ENCODE measurements at places on chromosomes 13 and 19.

- no peak for DNase-seq
These were observed 9.3 kb downstream of the CALM3 start for GRCh38 chr19:46610413-46610775.

DNA sequence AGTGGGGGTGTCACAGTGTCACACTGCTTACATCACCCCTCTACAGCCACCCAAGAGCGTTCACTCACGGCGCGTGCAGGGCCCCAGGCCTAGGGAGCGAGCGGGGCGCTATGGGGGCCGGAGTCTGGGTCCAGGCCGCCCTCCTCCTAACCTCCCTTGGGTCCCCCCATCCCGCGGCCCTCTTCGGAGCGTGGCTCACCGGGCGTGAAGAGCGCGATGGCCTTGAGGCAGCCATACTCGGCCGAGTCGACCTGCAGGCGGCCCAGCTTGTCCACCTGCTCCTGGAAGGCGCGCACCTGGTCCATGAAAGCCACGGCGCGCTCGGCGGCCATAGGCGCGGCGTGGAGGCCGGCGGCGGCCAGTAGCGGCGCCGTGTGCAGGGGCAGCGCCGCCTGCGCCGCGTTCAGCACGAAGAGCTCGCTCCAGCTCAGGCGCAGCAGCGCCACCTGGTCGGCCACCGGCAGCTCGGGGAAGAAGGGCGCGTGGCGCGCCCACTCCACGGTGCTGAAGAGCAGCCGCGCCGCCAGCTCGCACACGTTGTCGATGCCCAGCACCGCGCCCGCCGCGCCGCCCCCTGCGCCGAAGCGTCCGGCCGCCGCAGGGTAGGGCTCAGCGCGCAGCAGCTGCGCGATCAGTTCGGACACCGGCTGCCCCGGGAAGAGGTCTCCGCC, 9.4 kb downstream of the OCEL1 start:
- DNase-seq: no peak

GRCh38 chr19:50325310-50326100, 3.7 kb downstream of the KCNC3 start:
- DNase-seq: no peak

GRCh38 chr13:31846961-31847752, 107.8 kb downstream of the RXFP2 start:
- DNase-seq: no peak

- DNase-seq: no peak
These were observed 1.3 kb upstream of the KBTBD6 start for GRCh38 chr13:41133951-41134350.

DNA sequence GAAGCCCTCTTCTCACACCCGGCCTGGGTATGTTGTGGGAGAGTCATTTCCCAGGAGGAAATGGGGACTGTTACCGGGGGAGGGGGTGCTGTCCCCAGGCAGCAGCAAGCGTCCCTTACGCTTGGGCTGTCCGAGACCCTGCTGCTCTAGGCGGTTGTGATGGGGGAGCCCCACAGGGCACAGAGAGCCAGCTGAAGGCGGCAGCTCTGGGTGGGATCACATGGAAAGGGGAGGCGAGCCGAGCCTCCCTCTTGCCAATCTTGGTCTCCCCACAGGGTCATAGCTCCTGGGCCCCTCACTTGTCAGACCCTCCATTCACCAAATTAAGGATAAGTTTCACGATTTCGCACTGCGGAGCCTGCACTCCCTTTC, 22.0 kb downstream of the EPN1 start:
- no peak for DNase-seq

DNA sequence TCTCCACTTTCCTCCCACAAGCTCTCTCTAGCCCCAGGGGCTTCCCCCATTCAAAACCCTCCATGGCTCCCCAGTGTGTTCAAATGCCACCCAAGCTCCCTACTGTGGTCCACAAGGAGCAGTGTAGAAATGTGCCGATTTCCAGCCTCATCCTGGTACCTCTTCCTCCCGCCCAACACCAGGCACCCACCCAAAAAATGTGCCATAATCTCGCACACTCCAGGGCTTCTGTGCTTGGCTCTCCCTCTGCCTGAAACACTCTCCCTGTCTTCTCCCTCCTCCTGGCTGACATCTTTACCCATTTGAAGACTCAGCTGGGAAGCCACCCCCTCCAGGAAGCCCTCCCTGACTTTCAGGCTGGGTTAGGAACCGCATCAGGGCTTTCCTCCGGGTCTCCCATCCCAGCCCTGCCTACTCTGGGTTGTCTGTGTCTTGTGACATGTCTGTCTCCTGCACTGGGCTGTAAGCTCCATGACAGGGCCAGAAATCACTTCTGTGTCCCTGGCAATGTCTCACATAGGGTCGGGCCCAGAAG, 16.6 kb upstream of the MEIS3 start:
- no peak for DNase-seq

DNA sequence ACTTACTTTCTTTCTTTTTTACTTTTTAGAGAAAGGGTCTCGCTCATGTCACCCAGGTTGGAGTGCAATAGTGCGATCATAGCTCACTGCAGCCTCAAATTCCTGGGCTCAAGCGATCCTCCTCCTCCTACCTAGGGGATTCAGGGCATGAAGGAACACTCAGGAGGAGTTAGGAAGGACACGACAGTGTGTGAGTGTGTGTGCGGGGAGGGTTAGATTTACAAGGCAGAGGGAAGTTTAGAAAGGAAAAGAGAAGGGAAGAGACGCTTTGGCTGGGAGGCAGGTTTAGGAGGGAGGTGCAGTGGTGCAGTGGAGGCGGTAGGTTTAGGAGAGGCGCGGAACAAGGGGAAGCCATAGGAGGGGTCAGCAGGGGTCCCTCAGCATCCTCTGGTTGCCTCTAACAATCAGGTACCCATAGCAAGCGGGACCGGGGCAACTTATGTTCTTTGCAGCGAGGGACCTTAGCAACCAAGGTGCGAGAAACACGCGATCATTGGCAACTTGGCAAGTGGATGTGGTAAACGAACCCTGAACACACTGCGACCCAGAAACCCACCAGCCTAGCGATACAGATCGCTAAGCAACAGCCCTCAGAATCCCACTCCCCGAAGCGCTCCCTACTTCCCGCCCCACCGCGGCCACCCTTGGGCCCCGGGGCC, 501 bp downstream of the SIRT2 start:
- no peak for DNase-seq

DNA sequence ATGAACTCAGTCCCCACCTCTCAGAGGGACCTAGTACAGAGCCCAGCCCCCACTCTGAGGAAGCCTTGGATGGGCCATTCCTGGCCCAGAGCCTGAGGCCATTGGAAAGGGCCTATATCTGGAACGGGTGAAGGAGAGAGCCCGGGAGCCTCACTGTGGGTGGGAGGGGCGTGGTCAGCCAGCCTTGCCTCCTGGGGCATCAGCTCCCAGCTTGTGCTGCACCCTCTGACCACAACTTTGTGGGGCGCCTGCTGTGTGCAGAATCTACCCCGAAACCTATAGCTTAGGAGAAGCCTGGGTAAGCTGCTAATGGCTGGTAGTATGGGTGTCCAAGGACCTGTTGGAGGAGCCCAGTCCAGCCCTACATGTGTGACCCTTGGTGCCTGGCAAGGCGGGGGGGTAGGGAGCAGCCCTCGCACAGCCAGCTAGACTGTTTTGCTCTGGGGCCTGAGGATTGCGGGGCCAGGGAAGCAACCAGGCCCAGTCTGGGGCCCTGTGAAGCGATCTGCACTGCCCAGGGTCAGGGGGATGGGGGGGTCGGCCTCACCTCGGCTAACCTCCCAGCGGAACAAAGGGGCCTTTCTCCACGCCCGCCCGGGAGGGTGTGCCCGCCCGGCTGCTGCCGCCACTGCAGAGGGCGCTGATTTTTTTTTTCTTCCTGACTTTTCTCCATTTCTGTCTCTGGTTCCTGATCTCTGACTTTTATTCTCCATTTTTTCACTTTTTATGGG, 42.3 kb downstream of the LYL1 start:
- DNase-seq: no peak

GRCh38 chr19:1856345-1856697, 7.1 kb downstream of the KLF16 start:
- DNase-seq: no peak

- no peak for DNase-seq
These were observed 13.3 kb upstream of the AKAP8L start for GRCh38 chr19:15432018-15432494.

GRCh38 chr13:48069573-48069972, 25.3 kb downstream of the MED4 start:
- no peak for DNase-seq

DNA sequence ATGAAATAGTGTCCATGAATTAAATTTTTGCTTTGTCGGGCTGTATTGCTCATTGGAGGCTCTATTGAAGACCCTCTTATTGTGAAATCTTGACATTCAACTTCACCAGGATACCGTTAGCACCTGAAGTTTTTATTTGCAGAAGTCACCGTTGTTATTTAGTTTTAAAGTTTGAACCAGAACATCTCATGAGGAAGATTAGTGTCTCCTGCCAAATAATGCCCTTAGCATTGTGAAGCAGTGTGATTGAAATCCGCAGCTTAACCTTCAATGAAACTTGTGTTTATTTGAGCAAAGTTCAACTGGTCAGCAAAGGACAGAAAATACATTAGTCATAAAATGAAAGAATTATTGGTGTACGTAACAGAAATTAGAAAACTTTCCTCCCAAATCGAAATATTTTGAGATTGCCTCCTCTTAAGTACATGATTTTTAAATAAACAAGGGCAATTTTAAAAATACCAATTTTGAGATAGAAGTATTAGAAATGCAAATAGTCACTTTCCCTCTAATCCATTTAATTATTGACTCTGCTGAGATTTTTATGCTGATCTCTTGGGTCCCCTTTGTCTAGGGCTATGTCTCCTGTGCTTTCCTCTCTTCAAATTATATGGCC, 84.4 kb downstream of the WDFY2 start:
- DNase-seq: no peak

DNA sequence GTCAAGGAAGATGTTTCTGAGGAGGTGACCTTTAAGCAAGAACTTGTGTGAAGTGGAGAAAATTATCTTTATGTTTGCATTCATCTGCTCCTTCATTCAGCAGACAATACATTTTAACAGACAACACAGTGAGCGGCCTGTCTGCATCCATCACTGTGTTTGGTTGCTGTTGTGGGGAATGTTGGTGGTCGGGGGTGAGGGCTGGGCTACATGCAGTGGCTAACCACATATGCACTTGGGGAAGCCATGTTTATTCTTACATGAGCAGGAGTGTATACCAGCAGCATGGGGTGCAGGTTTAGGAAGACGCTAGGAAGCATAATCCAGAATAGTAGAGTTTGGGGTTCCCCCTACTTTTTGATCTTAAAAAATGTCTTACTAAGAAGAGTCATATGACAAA, 66.4 kb downstream of the DHRS12 start:
- no peak for DNase-seq

GRCh38 chr19:42497492-42498168, 30.7 kb downstream of the CEACAM1 start:
- no peak for DNase-seq

DNA sequence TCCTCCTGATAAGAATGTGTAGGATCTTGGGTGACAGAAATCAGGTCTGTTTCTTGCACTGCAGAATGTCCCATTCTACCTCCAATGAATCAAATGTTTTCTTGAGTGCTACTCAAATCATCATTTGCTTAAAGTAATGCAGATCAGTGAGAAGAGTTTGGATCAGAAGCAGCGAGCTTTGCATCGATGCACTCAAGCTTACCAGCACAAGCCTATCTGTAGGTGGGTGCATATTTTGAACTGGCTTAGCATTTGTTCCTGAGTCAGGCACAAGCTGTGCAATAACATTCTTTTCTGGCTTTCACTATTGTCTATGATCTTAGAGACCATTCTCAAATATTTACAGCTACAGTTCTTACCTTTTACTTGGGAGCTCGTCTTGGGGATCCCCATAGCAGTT, 109.5 kb downstream of the UBL3 start:
- no peak for DNase-seq

GRCh38 chr13:60441761-60442160, 44.7 kb downstream of the TDRD3 start:
- DNase-seq: no peak

DNA sequence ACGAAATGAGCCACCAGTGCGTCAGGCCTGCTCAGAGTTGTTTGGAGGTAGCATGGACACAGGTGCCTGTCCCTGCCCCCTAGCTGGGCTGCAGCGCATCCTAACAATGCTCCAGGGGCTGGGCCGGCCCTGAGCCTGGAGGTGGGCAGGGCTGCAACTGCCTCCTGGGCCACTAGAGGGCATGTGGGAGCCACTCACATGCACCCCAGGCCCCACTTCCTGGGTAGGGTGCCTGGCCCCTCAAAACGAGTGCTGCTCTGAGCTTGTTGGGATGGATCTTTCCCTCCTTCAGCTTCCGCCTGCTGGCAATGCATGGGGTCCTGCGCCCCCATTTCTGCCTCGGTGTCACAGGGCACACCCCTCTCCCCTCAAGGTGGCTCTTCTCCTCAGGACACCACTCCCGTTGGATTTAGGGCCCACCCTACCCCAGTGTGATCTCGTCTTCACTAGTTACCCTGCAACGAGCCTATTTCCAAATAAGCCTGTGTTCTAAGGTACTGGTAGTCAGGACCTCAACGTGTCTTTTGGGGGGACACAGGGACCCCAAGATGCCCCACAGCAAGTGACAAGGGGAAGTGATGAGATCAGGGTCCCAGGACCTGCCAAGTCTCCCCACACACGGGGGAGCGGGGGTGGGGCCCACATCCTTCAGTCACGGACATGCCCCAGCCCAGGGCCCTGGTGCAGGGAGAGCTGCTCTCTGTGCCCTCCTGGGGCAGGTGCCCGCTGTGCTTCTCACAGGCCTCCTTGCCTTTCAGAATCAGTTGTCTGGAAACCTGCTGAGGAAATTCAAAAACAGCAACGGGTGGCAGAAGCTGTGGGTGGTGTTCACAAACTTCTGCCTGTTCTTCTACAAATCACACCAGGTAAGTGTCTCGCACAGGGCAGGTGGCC, 131.3 kb downstream of the STK24 start:
- no peak for DNase-seq

DNA sequence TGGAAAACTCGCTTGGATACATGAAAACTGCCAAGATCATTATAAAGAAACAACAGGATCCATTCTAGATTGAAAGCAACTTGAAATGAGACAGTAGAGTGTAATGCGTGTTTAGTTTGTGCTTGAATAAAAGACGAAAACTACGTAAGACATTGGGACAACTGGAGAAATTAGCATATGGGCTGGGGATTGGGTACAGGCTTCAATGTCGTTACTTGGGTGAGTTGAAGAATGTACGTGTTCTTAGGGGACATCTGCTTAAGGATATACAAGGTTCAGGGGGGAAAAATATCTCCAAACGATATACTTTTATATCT, 471 bp upstream of the ERVK3-1 start:
- DNase-seq: no peak

DNA sequence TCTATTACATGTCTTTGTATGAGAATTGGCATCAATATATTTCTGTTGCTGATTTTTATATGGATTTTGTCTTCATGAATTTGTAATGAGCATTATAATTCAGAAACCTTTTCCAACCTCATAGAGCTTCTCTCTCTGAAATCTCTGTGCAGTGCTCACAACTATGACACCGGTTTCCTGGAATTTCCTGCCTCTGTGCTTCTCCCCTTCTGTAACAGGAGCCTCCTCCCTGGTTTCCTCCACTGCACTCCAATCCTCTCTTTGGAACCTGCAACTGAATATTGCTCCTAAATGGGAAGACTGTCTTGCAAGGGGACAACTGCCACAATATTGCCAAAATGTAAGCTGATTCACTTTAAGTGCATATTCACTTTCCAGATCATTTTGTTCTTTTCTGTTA, 1147.9 kb downstream of the UQCRFS1 start:
- no peak for DNase-seq
